RPMI7951 (cell line): ENCODE measurements at places on chromosomes 5 and 9.

GRCh38 chr9:31783491-31783890 is 601.0 kb upstream of the ACO1 start:
- no peak for DNase-seq

DNA sequence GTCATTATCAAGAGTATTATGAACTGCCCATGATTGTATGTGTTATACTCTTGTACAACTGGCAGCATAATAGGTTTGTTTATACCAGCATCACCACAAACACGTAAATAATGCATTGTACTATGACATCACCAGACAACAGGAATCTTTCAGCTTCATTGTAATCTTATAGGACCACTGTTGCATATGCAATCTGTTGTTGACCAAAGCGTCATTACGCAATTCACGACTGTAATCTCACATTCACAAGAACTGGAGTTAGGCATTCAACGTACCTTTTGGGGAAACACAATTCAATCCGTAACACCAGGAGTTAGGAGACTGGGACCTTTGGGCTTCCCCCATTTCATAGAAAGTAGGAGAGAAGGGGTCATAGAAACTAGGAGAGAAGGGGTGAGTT is 20.4 kb upstream of the ARSI start:
- DNase-seq = no peak

DNA sequence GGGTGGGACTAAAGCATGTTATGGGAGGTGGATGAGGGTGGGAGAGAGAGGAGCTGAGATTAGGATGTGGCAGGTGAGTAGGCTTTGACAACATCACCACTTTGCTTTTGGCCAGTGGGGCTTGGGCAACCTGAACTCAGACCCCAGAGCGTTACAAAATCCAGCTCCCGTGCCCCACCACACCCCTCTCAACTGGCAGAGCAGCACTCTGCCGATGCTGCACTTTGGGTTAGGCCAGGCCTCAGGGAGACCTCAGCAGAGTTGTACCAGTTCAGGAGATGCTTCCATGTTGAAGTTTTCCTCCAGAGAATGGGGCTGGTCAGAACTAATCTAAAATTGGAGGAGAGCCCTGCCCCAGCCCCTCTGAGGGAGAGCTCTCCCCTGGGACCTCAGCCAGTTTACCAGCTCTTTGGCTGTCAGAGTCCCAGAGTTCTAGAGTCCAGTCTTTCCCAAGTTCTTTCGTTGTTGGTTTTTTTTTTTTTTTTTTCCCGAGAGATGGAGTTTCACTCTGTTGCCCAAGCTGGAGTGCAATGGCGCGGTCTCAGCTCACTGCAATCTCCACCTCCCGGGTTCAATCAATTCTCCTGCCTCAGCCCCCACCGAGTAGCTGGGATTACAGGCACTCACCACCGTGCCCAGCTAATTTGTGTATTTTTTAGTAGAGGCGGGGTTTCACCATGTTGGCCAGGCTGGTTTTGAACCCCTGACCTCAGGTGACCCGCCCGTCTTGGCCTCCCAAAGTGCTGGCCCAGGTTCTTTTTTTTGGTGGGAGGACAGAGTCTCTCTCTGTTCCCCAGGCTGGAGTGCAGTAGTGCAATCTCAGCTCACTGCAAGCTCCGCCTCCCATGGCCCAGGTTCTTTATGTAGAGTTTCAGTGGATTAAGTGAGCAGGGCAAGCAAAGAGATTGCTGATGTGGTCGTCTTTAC is 17.8 kb downstream of the NUDT2 start:
- DNase-seq = no peak

- no peak for DNase-seq
Observed at GRCh38 chr5:81424728-81425127, 30.8 kb upstream of the ACOT12 start.

- DNase-seq = peak; percentile 31
Observed at GRCh38 chr9:88657893-88658292, 122.9 kb downstream of the NXNL2 start.

- no peak for DNase-seq
Observed at GRCh38 chr9:4630836-4631235, 31.3 kb upstream of the PLPP6 start.

- DNase-seq = peak; percentile 95
Observed at GRCh38 chr9:99430301-99430700, 208.2 kb downstream of the SEC61B start.
